Activated CD4-positive, alpha-beta T cell treated with anti-CD3 and anti-CD28 coated beads for 24 hours (primary cell): ENCODE measurements at places on chromosomes 16 and 17.

DNA sequence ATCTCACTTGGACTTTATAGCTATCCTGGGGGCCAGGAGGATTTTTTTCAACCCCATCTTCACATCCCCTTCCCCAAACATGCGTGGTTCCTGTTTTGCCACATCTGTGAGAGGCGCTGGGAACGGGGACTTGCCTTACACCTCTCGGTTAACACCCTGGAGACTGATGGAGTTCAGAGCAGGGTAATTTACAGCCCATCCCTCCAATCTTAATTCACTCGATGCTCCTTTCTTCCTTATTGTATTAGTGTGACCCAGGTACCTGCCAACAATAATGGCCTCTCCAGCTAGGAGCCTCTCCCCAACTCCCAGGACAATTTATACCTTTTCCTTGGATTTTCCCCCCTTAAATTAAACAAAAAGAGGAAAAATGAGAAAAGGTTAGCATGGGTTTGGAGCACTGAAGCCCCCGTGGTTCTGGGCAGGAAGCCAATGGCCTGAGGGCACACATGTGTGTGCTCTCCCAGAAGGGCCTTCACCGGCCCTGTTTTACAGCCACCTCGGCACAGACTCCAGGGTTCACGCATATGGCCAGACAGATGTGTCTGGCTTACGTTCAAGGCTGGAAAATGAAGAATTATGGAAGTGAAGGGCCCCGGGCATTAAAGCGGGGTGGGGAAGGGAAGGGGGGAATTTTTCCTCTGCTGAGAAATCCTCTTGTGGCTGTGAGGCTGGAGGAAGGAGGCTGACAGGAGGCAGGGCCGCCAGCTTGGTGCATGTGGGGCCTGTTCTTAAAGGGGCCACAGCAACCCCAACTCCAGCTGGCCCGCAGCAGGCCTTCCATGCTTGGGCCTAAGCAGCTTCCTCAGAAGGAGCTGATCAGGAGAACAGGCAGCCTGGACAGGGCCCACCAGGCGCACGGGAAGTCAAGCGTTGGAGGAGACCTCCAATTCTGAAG lies 21.4 kb downstream of the HIC1 start:
- DNase-seq = no peak

DNA sequence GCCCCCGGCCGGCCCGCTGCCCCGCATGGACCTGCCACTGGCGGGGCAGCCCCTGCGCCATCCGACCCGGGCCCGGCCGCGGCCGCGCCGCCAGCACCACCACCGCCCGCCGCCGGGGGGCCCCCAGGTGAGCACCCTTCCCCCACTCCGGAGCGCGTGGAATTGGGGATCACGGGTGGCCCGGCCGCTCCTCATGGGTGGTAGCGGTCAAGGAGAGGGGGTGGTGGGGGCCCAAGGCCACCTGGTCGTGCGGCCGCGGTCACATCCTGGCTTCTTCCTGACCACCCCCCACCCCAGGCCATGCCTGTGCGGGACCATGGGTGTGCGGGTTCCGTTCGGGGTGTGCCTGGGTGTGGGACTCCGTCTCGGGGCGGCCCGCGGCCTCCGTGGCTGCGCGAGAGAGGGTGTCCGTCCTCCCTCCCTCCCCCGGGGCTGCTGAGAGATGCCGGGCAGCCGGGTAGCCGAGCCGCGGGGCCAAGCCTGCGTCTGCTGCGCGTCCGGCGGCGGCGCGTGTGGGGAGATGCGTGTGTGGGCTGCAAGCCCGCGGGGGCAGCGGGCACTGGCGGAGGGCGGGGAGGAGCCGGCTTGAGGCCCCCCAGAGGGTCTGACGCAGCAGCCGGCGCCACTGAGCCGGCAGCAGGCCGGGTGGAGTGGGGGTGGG lies 6.8 kb downstream of the ACD start:
- no peak for DNase-seq

DNA sequence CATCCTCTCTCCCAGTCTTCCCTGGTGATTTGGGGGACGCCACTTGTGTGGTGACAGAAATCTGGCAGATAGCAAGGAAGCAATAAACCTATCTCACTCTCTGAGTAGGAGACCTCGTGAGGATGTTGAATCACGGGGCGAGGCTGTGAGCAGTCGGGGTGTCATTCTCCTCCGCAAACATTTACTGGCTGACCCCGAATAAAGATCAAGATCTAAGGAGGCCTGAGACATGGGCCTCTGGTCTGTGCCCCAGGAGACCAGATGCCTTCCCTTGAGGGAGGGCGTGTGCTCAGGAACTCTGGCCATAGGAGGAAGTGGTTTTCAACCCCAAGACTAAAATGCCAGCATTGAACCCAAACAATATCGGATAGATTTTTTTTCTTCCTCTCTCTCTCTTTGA lies 53.1 kb downstream of the FOXL1 start:
- DNase-seq = no peak

GRCh38 chr17:34290586-34290985 lies 5.0 kb downstream of the CCL11 start:
- no peak for DNase-seq

- DNase-seq = no peak
Observed at GRCh38 chr17:4156750-4157381, 13.9 kb downstream of the CYB5D2 start.

GRCh38 chr17:73187203-73187769 lies 5.6 kb upstream of the COG1 start:
- DNase-seq = no peak

DNA sequence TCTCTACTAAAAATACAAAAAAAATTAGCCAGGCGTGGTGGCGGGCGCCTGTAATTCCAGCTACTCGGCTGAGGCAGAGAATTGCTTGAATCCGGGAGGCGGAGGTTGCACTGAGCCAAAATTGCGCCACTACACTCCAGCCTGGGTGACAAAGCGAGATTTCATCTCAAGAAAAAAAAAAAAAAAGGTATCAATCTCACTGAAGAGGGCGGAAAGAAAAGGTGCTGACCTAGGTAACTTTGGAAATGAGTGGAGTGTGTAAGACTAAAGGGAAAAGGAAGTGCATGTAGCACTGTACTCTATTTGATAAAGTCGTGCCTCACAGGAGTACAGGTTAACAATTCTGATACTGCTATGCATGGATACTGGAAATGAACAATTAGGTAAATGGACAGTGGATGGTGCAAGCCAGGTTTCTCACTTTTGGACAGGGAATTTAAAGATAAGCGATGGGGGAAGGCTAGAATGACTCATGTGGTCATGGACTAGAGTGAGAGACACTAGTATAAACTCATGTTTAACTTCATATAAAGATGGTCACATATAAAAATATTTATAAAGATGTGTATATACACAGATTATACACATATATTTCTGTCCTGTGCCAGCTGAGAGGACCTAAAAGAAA lies 142.9 kb downstream of the CDK5R1 start:
- no peak for DNase-seq

DNA sequence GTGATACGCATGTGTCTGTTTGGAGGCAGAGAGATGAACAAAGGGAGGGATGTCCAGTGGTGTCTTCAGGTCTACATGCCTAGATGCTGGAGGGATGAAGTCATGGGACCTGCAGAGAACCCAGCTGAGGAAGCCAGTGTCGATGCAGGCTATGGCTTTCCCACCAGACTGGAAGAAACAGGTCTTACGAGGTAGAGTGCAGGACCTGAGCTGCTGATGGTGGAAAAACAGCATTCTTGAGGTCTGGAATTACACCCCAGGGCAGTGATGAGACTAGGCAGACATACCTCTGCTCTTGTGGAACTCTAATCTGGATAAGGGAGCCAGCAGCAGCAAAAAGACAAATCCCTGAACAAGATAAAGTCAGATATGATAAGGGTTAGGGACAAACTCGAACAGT lies 37.4 kb downstream of the ARSG start:
- no peak for DNase-seq

DNA sequence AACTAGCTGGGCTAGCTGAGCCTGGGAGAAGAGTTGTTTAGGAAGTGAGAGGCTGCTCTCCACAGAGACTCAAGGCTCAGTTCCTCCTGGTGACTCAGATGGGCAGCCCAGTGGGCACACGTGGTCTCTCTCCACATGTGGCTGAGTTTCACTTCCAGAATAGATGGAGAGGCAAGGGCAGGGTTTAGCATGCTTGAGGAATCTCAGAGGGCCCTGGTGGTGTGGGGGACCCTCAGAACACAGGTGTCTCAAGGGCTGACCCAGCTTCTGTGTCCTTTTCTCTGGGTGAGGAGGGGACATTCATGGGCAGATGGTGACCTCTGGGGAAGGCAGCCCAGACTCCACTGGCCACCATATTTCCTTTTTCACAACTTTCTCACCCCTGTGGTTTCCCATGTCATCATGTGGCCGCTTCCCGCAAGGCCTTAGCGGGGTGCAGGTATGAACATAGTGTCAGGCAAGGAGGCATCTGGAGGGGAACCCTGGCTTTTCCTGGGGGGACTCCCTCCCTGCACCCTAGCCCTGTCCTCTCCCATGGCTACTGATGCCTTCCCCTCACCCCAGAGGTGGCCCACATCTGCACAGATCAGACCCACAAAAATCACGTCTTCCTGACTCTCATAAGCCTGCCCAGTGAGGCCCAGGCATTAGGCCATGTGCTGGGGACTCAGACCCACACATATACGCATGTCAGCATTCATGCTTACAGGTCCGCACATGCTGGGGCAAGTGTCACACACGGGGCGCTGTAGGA lies 3.3 kb downstream of the GRN start:
- DNase-seq = no peak

- no peak for DNase-seq
Observed at GRCh38 chr16:27902551-27902950, 161.0 kb downstream of the GSG1L start.

- DNase-seq = no peak
Observed at GRCh38 chr16:17105239-17105797, 365.4 kb downstream of the XYLT1 start.

GRCh38 chr16:2296661-2297505 lies 29.0 kb upstream of the RNPS1 start:
- peak; percentile 5 for DNase-seq

GRCh38 chr17:45660474-45660873 lies 123.6 kb upstream of the CRHR1 start:
- no peak for DNase-seq

DNA sequence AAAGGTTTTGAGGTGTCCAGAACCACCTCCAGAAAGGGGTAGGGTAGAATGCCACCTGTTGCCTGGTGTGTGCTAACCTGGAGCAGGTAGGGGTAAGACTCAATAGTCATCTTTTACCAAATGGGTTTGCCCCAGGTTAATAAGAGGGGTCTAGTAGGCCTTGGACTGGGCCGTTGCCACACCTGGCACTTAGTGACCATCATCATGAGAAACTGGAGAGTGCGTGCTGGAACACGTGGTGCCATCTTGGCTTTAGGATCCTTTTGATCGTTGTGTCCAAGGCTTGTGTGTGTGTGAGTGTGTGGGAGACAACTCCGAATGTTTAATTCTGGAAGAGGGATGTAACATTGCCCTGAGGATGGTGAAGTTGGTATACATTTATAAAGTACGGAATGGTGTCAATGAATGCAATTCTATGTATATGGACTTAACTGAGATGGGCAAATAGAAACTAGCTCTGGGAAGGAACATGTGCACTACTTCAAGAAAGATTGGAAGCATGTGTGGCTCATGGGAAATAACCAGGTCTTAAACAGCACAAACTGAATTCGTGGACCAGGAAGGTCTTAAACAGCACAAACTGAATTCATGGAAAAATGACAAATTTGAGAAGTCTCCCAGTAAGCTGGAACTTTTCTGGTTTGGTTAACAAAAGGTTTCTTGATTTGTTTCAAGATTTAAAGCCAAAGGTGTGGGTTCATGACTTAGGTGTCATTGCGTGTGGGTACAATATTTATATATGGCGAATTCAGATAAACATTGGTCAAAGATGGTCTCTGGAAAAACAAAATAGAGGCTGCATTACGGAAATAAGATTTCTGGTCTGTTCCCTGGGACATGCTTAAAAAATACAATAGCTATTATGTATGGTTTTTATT lies 7.2 kb downstream of the FUS start:
- no peak for DNase-seq

DNA sequence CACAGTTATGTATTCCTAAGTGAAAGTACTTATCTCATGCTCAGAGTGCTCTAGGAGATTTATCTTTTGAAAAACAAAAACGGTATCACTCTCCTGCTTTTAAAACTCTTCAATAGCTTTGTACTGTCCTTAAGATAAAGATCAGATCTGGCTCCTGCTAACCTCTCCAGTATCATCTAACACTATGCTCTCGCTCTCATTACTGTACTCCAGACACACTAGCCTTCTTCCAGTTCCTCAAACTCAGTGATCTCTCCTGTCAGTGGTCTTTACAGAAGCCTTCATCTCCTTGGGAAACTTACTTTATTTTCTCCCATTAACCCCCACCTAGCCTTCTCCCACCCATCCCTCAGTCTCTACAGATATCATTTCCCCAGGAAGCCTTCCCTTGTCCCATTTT lies 10.1 kb downstream of the ULK2 start:
- no peak for DNase-seq

- no peak for DNase-seq
Observed at GRCh38 chr16:17389384-17389783, 81.4 kb downstream of the XYLT1 start.

DNA sequence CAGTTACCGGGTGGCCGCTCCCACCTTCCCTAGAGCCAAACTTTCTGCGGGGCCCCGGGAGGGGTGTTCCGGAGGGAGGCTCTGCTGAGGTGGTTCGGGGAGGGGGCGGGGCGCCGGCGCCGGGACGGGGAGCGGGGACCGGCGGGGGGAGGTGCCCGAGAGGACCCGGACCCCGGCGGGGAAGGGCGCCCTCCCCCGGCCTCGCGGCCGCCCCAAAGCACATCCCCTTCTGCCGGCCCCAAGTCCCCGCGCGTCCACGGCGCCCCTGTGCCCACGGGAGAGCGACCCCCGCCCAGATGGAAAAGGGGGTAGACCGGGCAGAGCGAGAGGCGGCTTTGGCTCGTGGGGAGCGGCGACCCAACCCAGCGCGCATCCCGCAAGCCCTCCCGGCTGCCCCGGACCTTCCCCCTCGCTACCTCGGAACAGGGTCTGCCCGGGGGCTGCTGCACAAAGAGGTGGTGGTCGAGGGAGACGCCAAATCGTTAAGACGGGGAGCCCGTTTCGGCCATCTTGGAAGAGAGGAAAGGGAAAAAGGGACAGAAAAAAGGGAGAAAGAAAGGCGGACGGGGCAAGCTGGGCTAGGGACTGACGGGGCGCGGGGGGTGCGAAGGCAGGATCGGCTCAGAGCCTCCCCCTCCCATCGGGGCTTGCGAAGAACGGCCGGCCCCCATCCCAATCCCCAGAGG lies 530 bp downstream of the PCGF2 start:
- DNase-seq = no peak

GRCh38 chr16:1471569-1472194 lies 3.1 kb downstream of the CLCN7 start:
- DNase-seq = no peak
